Neural crest cell (in vitro differentiated cells): ENCODE measurements at places on chromosomes 1 and 21. TPM values are rescaled to one million over a fixed set of nuclear protein-coding genes. Genes with fewer than 3 reads are reported as not detected.

Gene RXFP4
- total RNA-seq, result not detected in 2 replicates

Gene RBM11
- total RNA-seq, result 0.36 and 0.65 TPM in 2 replicates

- no peak for DNase-seq
Measured at GRCh38 chr1:153389401-153389800, 1.5 kb downstream of the S100A8 start.

Gene ABCG1
- 2.8 and 3.3 TPM in 2 replicates for total RNA-seq

Gene AKNAD1
- 1.0 and 1.4 TPM in 2 replicates for total RNA-seq

Gene ANKRD65
- 0.66 and 0.89 TPM in 2 replicates for total RNA-seq

GRCh38 chr1:183633676-183634343 lies 1.8 kb downstream of the ARPC5 start:
- no peak for DNase-seq

DNA sequence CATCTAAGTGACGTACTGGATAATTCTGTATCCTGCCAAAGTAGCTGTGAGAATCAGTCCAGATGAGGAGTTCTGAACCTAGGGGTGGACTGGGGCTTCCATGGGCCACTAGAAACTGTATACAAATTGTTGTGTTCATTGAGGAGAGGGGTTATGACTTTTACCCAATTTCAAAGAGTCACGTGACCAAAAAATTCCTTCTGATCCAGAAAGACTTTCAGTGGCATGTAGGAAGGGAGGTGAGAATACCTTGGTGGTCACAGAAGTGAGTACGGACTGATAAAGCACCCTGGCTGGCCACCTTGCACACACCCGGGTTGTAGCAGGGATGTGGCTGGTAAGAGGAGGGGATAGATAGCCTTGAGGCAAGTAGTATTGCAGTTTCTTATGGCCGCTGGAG lies 60.4 kb downstream of the BCAR3 start:
- no peak for DNase-seq

Gene LCE1F
- not detected in 2 replicates for total RNA-seq

Gene ICOSLG
- total RNA-seq, result 0.07 and 0.09 TPM in 2 replicates

Gene RIPPLY3
- total RNA-seq, result 2.6 and 3.2 TPM in 2 replicates

GRCh38 chr1:167168424-167168823 lies 52.3 kb upstream of the POU2F1 start:
- no peak for DNase-seq

DNA sequence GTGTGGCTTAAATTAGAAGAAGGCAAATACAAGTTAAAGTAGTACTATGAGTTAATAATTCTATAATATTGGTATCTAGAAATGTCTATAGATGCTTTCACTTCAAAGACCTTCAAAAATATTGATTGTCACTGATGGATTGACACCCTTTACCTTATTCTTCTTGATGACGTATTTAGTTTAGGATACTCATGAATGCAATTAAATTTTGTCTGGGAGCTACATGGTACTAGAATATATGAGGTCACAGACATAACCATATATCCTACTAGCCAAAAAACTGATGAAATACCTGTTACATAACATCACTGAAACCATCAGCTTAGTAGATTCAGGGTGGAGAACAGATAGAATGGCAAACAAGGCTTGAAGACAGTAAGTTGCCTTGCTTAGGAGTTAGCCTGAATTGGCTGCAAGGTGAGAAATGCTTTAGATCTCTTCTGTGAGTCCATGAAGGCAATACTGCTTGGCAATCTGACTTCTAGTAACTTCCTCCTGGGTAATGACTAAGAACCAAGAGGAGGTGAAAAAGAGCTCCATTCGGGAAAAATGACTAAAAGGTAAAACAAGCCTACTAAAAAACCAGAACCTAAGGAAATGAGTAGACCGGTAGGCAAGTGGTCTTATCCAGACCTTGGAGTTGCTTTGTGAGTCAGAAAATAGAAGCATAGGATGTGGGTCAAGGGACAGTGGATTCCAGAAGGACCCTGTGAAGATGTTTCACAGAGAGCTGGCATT lies 16.9 kb upstream of the ARHGAP29 start:
- DNase-seq, result no peak
